ENCODE measurements at places on chromosomes 4 and X.
A peak's percentile ranks its signal among the peaks of the same experiment; 100 is the strongest.

GRCh38 chr4:188624370-188624769 lies 485.1 kb downstream of the TRIML1 start:
- DNase-seq = no peak

DNA sequence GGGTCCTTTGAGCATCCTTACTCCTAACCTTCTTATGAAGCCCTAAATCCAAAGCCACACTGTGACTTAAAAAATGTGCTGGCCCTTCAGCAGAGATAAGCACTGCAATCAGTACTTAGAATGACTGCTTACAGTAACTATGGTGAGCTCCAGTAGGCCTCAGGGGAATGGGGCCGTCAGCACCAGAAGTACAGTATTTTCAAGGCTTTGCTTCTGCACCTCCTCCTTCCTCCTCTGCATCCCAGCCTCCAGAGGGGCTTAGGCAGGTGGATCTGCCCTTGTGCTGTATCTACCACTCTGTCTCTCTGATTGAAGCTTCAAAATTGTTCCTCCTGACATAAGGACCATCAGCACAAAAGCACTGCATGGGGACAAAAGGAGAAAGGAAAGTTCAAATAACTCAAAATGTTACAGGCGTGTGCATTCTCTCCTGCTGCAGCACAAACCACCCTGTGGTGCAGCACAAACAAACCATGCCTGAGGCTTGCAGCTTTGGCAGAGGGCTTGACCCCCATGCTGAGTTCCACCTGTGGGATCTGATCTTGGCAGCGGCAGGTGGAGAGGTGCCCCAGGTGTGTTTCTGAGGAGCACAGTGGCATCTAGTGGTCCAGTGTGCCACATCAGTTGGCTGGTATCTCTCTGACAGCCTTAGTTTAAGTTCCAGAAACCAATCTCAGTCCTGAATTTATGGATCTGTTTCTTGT lies 164.7 kb downstream of the SOWAHB start:
- DNase-seq = no peak

- no peak for DNase-seq
These were observed 7.9 kb upstream of the KLF3 start for GRCh38 chr4:38656111-38656510.

DNA sequence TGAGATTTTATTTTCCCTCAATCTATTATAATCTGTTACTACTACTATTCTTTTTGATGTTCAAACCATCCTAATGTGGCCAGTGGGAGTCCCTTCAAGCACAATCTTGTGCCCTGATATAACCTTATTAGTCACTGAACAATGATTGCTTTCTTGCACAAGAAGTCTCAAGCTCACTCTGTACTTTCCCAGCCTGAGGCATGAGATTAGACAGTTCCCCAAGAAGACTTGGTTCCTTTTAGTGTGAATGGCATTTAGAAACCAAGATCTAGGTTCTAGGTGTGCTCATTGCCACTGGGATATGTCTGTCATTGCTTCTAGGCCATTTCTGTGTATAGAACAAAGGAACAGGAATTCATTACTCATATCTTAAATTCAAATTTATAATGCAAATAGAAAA lies 28.0 kb upstream of the RBM41 start:
- DNase-seq = no peak

DNA sequence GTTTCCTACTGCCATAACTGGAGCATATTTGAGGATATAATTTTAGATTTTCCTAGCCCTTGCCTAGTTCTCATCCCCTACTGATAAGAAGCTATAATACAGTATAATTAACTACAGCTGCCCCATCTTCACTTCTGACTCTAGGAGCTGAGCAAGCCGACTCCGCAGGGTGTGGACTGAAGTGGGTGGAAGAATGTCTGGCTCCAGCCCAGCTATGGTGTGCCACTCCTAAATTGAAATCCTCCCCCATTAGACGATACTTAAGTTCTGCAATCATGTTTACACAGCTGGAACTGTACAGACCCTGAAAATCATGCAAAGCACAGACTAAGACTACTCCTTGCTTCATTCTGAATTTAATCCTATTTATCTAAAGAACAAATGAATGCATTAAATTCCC lies 93.1 kb downstream of the PCDH19 start:
- DNase-seq = no peak

DNA sequence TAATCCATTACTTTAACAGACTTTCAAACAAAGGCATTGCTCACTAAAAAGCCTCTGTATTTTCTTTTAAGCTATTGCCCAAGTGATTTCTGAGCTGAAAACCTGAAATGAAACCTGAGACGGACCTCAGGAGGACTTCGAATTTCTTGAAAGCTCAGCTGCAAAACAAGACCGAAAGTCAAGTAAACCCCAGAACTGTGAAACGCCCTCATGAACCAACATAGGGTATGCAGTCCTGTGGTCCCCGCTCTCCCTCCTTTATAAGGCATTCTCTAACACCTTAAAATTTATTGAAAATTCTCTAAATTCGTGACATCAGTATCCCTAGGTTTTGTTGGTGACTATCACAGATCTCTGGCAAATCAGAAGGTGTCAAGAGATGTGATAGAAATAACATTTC lies 91.8 kb downstream of the SHISA3 start:
- no peak for DNase-seq

DNA sequence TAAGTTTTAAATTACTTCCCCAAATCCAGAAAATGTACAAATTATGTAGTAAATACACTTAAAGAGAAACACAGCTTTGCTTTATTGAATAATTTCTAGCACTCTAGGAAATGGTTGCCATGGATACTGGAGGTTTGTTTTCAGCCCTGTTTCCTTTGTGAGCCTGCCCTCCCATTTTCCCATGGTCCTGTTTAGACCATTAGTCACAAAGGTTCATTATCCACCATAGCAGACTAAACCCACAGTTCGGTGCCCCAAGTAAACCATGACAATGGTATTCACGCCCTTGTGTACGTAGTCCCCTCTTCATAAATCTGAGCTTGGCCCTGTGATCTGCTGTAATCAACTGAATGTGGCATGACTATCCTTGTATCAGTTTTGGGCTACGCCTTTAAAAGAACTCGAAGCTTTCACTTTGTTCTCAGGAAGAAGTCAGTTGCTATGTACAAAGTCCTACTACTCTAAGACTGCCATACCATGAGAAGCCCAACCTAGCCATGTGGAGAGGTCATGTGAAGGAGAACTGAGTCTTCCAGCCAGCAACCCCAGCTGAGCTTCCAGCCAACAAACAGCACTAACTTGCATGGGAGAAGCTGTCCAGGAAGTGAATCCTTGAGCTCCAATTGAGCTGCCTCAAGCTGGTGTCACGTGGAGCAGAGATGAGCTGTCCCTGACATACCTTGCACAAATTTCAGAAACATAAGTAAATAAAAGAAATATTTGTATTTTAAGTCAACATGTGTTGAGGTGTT lies 300.4 kb downstream of the LDB2 start:
- DNase-seq = no peak

DNA sequence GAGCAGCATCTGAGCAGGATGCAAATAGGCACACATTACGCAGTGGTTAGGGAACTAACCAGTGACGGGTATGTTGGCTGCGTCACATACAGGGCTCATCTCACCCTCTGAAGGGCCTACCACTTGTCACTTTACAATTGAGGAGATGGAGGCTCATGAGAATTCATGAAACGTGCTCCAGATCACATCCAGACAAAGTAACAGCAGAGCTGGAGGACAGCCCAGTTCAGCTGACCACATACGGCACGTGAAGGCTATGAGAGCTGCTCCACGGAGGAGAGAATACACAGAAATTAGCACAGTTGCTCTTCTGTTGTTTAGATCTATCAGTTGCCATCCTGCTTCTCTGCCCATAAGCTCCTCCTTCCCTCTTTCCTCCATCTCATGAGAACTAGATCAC lies 78.4 kb downstream of the FAM9B start:
- no peak for DNase-seq

GRCh38 chrX:140756941-140757340 lies 47.4 kb downstream of the LINC00632 start:
- no peak for DNase-seq

DNA sequence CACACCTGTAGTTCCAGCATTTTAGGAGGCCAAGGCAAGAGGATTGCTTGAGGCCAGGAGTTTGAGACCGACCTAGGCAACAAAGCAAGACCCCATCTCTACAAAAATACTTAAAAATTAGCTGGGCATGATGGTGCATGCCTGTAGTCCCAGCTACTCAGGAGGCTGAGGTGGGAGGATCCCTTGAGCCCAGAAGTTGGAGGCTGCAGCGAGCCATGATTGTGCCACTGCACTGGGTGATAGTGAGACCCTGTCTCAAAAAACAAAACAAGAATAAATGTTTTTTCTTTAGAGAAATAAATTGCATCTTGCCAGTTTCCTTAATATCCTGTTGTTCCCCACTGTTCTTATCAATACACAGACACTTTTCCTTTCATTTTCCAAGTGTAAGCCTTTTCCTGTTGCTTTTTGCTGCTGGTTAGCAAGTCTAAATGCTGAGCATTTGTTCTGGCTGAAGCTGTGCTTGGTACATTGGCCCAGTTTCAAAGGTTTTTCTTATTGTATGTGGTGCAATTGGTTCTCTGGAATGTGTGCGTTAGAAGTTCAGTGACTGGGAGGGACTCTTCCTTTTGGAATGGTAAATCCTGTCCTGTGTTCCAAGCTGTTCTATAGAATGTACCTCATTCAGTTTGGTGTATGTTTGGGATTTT lies 98.2 kb downstream of the AFF1 start:
- DNase-seq = no peak

DNA sequence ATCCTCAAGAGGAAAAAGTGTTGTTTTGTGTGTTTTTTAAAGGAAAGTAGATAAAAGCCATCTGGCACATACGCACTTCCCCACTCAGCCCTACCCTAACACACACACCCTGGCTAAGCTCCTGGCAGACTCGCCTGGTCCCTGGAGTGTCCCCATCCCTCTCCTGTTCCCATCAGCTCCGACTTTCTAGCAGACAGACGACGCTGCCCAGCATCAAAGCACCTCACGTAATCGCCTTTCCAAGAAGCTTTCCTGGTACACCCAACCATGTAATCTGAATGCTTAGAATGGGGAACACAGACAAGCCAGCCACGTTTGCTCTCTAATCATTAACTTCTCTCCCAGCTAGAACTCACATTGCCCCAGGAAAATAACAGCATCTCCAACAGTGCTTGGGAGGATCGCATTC lies 116.2 kb downstream of the AFAP1 start:
- peak; percentile 78 for DNase-seq

- DNase-seq = no peak
These were observed 110.5 kb downstream of the ANXA3 start for GRCh38 chr4:78661921-78662521.

- no peak for DNase-seq
These were observed 99.1 kb upstream of the ENPP6 start for GRCh38 chr4:184316821-184317220.

GRCh38 chrX:43702079-43702524 lies 46.0 kb downstream of the MAOA start:
- DNase-seq = no peak

DNA sequence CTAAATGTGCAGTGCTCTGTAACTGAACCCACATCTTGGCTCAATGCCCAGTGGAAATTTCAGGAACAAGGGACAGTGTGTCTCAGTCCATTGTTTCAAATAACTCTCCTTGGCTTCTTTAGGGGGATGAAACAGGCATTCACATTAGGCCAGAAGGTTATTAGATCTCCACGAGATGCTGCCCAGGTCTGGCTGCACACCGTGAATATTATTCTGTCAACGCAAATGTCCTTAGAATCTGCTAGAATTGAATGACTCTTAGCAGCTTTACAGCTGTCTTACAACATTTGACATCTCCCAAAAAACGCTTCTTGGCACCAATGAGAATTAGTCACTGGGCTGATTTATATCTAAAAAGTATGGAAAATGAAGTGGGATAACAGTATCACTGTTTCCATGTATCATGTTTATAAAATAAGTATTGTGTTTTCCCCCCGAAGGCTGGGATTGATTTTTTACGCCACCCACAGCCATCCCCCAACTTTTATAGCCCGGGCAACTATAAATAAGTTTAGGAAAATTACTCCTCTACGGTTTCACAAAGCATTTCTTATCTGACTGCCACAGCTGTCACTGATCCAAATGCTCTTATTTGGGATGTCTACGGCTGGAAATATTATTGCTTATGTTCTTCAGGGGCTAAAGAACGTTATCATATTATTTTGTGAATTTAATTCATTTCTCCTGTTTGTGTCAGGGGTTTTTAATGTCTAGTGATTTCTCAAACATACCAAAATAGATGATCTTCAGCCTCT lies 559.7 kb upstream of the FAT1 start:
- peak; percentile 26 for DNase-seq

DNA sequence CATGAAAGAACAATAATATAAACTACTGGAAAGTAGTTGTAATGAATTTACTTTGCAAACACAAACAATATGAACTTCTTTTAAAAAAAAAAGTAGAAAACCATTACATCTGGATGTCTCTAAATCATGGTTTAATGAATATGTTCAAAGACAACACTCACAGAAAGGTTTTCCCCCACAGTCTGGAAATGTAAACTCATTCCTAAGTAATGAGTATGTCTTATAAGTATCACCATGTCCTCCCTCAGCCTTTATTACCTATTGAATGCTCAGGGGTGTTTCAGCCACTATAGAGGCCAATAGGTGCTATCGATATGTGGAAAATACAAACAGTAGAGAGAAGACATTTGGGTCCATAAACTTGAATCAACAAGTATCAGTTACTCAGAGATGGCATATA lies 186.7 kb downstream of the PALLD start:
- no peak for DNase-seq

GRCh38 chr4:27094224-27094623 lies 233.6 kb downstream of the STIM2 start:
- no peak for DNase-seq

DNA sequence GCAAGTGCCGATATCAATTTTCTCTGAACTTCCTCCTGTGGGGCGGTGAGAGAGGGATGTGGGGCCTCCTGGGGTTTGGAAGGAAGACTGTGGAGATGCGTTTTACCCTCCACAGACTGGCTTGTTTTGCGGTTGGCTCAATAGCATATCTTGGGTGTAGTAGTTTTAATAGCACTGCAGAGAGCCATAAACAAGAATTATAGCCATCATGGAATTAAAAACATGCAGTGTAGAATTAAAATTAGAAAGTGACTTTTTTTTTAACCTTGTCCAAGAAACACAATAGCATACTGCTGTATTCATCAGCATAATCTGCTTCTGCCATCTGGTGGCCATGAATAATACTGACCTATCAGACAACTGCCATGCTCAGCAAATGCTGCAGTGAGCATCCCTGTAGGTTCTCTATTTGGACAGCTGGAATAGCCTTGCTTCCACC lies 47.3 kb upstream of the SCML1 start:
- DNase-seq = peak; percentile 56

- no peak for DNase-seq
These were observed 45.0 kb upstream of the ARHGEF6 start for GRCh38 chrX:136825771-136826170.

Measured in BE2C (cell line).